Posterior cingulate gyrus (tissue), 11 donors: ENCODE measurements at places on chromosomes 16 and 17.

DNA sequence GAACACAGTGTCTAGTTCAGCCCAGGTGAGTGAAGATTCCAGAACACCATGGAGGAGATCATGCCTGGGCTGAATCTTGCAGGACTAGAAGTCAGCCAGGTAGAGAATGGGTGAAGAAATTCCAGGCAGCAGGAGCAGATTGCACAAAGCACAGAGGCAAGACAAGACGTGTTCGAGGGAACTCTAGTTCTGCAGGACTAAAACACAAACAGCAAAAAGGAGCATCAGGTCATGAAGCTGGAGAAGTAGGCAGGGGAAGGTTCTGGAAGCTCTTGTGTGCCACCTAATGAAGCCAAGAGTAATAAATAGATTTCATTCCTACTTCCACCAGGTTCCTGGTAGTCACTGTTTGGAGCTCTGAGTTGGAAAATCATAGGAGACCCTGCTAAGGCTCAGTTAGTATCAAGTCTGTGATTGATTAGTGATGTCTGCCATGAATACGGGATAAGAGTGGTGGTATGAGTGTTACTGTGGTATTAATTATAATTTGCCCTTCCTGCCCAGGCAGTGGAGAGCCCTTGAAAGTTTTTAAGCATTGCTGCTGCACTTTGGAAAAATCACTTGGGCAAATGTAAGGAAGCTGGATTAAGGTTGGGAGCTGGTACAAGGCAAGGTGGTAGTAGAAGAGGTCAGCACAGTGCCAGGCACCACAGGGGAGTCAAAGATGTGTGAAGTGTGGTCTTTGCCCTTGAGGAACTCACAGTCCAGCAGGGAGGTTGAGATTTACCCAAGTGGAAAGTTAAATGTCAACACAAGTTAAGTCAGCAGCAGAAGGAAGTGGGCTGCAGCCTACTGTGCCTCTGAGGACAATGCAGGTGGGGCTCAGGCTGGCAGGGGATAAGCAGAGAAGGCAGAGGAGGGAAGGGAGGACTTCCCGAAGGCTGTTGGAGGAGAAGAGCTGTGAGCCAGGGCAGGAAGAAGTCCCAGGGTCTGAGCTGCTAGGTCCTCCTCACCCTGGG is 13.5 kb upstream of the FOXN1 start:
- no peak for DNase-seq

DNA sequence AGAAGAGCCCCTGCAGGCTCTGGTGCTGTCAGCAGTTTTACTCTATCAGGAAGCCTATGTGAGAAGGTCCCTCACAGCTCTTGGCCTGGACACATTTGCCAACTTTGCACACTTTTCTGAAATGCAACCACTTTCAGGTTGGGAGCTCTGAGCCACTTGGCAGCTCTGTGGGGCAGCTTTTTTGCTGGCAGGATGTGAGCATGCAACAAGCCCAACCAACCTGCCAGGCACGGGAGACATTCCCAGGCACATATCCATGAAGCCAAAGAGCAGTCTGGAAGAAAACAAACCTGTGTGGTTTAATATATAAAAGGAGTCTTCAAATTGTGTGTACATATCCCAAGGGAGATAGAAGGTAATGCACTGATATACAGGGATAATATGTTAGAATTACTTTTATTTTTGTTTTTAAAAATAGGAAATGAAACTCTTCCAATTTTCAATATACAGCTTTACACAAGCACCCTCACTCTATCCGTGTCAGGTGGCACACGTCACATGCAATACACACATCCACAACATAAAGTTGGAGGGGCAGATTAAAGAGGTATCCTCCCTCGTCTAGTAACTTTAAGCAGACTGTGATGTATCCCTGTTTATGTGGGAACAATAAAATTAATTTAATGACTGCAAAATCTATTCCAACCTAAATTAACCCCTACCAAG is 57.4 kb upstream of the COX10 start:
- no peak for DNase-seq

GRCh38 chr17:27224526-27225315 is 69.2 kb upstream of the WSB1 start:
- no peak for DNase-seq

GRCh38 chr17:79169861-79170260 is 95.2 kb downstream of the ENGASE start:
- DNase-seq = no peak

DNA sequence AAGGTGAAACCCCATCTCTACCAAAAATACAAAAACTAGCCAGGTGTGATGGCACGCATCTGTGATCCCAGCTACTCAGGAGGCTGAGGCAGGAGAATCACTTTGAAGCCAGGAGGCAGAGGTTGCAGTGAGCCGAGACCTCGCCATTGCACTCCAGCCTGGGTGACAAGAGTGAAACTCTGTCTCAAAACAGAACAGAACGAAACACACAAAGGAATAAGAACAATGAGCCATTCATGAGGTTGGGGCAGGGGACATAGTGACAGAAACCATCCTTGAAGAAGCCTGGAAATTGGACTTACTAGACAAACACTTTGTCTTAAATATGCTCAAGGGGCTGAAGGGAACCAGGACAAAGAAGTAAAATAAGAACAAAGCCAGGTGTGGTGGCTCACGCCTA is 39.4 kb downstream of the WDR45B start:
- no peak for DNase-seq

DNA sequence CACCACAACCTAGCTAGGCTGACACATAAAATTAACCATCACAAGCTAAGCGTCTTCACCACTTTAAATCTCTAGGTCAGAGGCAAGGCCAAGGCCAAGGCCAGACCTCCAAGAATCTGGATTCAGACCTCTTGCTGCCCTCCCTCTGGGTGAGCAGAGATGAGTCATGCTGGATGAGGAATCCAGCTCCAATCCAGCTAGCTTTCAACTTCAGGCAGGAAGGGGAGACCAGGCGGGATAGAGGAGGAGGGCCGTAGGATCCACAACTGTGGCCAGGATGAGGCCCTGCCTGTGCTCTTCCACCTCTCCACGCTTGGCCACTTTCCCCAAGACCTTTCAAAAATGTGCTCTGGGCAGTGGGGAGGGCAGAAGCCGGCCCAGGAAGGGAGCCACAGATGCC is 14.7 kb downstream of the LRRC75A start:
- no peak for DNase-seq

- DNase-seq = no peak
These were observed 66.5 kb downstream of the TEX2 start for GRCh38 chr17:64196601-64197000.

- no peak for DNase-seq
These were observed 16.0 kb upstream of the TANC2 start for GRCh38 chr17:62950067-62950466.

GRCh38 chr17:21194226-21194625 is 19.7 kb downstream of the TMEM11 start:
- no peak for DNase-seq

DNA sequence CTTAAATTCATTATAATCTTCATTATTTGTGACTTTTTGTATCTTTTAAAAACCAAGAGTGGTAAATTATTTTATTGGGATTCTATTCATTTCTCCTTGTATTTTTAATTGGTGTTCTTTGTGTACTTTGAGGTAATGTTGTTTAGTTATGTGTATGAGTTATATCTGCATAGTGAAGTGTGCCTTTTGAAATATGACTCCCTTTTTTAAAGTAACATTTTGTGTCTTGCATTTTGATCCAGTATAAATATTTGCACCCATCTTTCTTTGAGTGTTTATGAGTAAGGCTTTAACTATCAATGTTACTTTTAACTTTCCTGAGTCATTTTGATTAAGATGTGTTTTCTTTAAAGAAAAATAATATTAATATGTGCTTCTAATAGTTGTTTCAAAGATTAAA is 90.0 kb upstream of the MYOCD start:
- DNase-seq = no peak

GRCh38 chr16:53743149-53743566 is 39.2 kb downstream of the FTO start:
- DNase-seq = no peak

GRCh38 chr17:74531231-74531761 is at the start of gene CD300LB:
Gene CD300LB, minus strand, starts transcription at chr17:74531475. Its CDS starts 125 bp downstream, at chr17:74531350.
- DNase-seq = no peak

DNA sequence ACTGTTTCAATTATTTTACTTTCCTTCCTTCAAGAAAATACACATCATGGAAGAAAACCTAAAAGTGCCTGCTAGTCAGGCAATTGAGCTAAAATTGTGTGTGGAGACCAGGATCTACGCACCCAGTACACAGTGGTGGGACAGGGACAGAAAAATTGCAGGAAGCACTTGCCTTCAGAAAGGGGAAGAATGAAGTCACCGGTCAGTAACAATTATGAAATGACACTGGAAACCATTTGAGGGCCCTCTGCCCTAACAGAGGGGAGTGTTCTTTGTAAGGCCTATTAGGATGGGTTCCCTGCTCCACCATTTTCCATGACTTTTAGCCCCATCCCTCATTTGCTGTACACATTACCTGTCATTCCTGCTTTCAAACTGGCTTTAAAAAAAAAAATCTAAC is 4.5 kb upstream of the PHAF1 start:
- no peak for DNase-seq

GRCh38 chr17:49249292-49249794 is 18.8 kb upstream of the PHOSPHO1 start:
- DNase-seq = peak; percentile 37

GRCh38 chr17:73798111-73798748 is 154.0 kb upstream of the SDK2 start:
- no peak for DNase-seq

DNA sequence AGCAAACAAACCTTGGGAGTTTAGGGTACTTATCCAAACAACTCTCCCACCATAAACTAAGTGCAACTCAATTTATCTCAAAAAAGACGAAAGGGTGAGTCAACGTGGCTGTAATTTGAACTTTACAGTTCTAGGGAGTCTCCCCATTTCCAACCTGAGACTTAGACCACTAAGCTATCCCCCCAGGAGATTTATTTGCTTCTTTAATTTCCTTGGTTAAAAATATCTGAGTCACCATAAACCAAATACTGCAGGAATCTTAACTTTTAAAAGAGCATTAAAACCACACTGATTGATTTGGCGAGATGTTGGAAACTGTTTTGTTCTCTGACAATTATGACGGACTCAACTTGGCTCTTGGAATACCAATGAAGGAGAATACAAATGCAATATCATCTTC is 299.3 kb upstream of the SOX9 start:
- no peak for DNase-seq

DNA sequence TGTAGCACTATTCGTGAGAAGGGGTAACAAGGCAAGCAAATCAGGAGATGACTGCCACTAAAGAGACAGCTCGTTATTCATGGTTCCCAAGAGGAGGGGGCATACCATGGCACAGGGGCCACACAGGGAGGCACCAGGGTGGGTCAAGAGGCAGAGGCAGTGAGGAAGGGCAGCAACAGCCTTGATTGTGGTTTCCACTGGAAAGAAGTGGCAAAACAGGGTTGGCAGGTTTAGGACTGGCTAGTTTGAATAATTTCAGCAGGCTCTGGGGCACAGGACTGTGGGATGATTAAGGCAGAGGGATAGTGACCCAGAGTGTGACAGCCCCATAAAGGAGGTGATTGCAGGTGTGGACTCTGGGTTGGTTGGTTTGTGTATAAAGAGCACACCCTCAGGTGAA is 188.9 kb downstream of the CBLN1 start:
- no peak for DNase-seq

DNA sequence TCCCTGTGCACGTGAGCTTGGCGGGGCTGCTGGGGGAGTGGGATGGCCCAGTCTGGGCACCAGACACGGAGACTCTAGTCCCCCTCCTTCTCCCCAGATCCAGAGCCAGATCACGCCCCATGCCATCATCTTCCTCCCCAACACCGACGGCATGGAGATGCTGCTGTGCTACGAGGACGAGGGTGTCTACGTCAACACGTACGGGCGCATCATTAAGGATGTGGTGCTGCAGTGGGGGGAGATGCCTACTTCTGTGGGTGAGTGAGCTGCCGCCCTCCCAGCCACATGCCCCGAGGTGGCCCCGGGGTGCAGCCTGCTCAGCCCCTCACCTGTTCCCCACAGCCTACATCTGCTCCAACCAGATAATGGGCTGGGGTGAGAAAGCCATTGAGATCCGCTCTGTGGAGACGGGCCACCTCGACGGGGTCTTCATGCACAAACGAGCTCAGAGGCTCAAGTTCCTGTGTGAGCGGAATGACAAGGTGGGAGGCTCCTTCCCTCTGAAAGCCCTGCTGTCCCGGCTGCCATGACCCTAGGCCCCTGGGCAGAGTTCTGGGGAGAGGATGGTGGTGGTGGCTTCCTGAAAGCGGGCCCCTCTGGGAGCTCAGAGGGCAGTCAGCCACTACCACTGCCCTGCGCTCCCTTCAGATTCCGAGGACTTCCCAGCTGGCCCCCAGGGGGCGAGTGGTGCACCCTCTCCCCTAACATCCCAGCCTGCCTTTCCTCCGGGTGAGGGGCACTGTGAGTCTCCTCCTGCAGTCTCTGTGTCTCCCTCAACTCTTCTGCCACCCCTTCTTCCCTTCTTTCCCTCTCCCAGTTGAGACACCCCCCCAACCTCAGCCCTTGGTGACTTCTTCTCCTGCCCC is 2.8 kb upstream of the C17orf107 start:
- DNase-seq = no peak

GRCh38 chr17:40419559-40420331 is 2.0 kb upstream of the TOP2A start:
- no peak for DNase-seq

DNA sequence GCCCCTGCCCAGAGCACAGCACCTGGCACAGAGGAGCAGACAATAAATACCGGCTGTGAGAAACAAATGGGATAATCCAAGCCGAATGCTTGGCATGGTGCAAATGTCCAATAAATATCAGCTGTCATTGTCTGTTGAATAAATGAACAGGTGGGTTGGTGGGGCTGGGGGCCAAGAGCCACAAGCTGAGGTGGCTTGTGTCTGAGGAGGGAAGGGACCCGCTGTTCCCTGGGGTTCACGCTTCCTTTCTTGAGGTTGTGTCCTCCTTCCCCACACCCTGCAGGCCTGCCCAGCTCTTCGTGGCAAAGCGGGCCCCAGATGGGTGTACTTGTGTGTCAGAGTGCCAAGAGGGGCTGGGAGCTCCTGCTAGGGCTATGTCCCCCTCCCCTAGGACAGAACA is 38.6 kb downstream of the ARHGAP27 start:
- no peak for DNase-seq

DNA sequence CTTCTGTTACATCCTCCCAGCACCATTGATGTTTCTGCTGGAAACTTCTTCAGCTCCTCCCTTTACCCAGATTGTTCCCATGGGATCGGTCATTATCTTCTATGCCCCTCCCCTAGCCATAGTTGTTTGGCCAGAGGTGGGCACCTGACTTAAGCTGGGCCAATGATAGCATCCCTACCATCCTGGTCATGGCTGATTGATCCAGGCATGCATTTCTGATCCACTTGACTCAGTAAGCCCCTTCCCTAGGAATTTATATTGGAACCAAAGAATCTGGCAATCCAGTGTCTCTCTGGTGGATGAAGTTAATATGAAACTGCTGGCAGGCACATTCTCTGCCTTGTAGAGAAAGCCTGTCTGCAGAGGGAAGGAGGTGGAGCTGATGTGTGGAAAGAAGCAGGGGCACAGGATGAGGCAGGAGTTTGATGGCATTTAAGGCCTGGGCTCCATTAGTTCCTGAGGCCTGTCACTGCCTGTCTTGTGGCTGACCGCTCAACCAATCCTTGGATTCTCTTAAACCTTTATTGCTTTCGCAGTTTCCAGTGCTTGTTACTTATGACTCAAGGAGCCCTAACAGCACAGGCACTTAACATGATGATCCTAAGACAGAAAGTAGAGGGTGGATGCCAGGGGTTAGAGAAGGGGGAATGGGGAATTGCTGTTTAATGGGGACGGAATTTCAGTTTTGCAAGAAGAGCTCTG is 152.4 kb downstream of the ABCC12 start:
- DNase-seq = no peak

GRCh38 chr17:81304196-81305015 is 9.3 kb upstream of the SLC38A10 start:
- no peak for DNase-seq
